CD14-positive monocyte (primary cell): ENCODE measurements at places on chromosomes 5 and 9. TPM values are rescaled to one million over a fixed set of nuclear protein-coding genes. Genes with fewer than 3 reads are reported as not detected.

TRAPPC13 gene
- polyA plus RNA-seq = 17.3 TPM

GRCh38 chr9:135919318-135919890 lies 12.1 kb upstream of the CAMSAP1 start:
- DNase-seq = no peak

DNA sequence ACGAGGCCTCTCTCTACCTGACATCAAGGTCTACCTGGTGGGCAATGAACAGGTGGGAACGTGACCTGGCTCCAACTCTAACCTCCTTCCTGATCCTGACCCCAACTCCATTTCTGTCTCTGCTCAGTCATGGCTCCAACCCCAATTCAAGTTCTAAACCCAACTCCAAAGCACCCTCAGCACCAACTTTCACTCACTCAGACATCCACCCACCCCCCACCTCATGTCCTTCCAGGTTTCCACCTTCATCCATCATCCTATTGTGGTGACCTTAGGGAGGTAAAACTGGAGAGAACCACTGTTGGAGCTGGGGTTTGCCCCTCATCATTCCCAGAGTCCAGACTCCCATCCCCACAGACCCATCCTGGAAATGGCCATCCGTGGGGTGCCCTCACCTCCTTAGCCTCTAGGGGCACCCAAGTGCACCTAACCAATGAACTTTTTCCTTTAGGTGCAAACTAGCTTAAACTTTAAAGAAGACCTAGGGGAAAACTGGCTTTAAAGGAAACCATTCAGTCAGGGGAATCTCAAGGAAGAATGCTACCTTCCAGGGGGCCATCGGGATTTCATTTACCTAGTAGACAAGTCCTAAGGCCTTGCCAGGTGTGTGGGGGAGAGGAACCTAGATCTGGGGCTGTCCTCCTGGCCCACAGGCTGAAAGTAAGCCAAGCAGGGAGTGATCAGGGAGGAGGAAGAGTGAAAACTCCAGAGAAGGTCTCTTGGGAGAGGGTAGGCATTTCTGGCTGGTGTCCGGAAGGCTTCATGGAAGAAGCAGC lies 11.3 kb downstream of the RGS14 start:
- DNase-seq = no peak

GRCh38 chr5:1246711-1247431 lies 21.7 kb downstream of the SLC6A18 start:
- no peak for DNase-seq

- DNase-seq = peak; percentile 64
Measured at GRCh38 chr5:178340187-178340586, 107.6 kb upstream of the PHYKPL start.

DNA sequence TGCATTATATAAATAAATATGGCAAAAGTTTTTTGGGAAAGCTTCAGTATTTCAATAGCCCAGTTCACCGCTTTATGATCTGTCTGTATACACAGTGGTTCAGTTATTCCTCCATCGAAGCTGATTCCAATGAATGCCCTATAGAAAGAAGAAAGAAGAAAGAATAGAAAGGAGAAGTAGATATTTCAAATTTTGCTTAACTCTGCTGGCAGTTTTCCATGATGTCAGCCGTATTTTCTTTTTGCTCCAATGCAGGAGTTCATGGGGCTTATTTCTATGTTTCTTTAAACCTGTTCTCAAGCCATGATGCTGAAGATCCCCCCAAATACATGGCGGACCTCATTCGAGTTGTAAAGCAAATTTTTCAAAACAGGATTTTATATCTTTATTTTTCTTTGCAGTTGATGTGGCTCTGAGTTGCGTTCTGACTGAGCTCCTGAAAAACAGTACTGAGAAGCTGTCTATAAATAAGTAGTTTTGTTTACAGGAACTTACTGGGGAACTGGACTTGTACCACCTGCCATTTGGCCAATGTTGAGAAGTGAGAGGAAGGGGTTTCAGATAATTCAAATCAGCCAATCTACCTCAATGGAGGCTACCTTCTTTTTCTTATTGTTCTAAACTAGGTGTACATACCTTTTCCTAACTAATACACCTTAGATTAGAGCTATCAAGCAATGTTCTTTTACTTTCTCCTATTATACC lies 418.5 kb upstream of the MEF2C start:
- no peak for DNase-seq

GRCh38 chr5:64690417-64691151 lies at the start of gene SHISAL2B:
SHISAL2B (plus strand) TSS chr5:64690503; CDS start chr5:64690624, 121 bp downstream.
- DNase-seq = no peak
